ENCODE measurements at places on chromosomes 16 and 17. TPM values are rescaled to one million over a fixed set of nuclear protein-coding genes. Genes with fewer than 3 reads are reported as not detected.

DNA sequence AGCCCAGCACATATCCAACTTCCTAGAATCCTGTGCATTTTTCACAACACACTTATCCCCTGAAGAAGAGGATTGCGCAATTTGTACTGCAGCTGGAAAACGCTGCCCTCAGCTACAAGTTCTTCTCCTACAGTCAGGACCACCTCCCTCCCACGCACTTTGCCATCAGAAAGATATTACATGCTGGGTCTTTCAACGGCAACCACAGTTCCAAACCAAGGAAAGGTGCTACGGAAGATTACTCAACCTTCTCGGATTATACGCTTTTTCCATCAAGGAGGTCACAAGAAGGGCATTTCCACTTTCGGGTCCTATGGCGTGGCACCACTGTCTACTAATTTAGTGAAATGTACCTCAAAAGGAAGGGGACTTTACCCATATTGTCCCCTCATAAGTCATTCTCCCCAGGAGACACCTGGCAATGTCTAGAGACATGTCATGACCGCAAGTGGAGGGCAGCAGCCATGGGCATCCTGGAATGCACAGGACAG, 35.2 kb downstream of the USP7 start:
- no peak overlapping the region for H3K4me3 ChIP-seq
- H3K27me3 ChIP-seq: no peaks in the 10 kb centered on the region
- no peaks in the 10 kb centered on the region for H3K4me1 ChIP-seq
- no peak for DNase-seq

DNA sequence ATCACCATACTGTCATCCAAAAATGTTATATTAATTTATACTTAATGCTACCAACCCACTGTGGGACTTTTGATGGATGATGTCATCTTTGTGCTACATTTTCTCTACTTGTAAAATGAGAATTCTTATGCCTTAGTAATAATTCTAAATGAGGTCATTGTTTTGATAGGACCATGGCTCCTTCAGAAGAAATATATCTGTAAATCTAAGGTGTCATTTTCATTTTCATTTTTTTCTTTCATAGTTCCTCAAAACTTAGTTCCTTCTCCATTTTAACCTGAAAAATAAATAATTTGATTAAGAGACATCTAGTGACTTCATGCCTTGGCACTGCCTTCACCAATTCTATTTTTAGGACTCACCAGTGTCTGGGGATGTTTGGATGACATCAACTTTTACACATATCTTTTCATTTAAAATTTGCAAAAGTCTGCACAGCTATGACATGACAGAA, 48.7 kb downstream of the GPRC5B start:
- H3K4me1 ChIP-seq: peaks cover 10% of the 10 kb centered on the region
- no peaks in the 10 kb centered on the region for H3K36me3 ChIP-seq
- H3K27me3 ChIP-seq: no peaks in the 10 kb centered on the region
- no peak overlapping the region for H3K4me3 ChIP-seq
- DNase-seq: no peak

GRCh38 chr16:57603115-57604024, 25.1 kb upstream of the ADGRG1 start:
- peak; percentile 10 for DNase-seq
- no peaks in the 10 kb centered on the region for H3K4me1 ChIP-seq
- no peak overlapping the region for H3K4me3 ChIP-seq
- no peaks in the 10 kb centered on the region for H3K36me3 ChIP-seq
- peaks cover 23% of the 10 kb centered on the region for H3K27me3 ChIP-seq
- no peak overlapping the region for H3K27ac ChIP-seq

GRCh38 chr16:20216591-20217217, 110.6 kb downstream of the GP2 start:
- no peaks in the 10 kb centered on the region for H3K36me3 ChIP-seq
- no peaks in the 10 kb centered on the region for H3K27me3 ChIP-seq
- no peak overlapping the region for H3K4me3 ChIP-seq
- H3K27ac ChIP-seq: no peak overlapping the region
- no peaks in the 10 kb centered on the region for H3K4me1 ChIP-seq

DNA sequence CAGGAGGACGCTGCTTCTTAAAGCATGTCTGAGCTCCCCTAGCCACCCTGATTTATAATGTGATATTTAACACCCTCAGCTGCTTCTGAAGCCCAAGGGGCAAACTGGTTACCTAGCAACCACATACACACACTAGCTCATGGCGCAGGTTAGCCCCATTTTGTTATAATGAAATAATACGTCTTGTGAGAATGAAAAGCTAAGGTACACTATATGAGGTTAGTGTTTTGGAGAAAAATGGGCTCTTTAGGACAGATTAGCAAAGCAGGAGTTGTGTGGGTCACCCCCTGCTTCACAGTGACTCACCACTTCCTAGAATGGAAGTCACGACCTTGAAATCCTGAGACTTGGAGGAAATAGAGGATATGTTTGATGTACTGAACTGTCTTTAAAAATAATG, 404.8 kb upstream of the HSBP1 start:
- H3K27ac ChIP-seq: peak overlapping the region; percentile 70
- H3K4me1 ChIP-seq: peaks cover 23% of the 10 kb centered on the region
- H3K4me3 ChIP-seq: no peak overlapping the region
- H3K36me3 ChIP-seq: no peaks in the 10 kb centered on the region
- peak; percentile 86 for DNase-seq

GRCh38 chr16:50744881-50745280, 3.0 kb downstream of the CYLD start:
- H3K4me1 ChIP-seq: peaks cover 36% of the 10 kb centered on the region
- peaks cover 13% of the 10 kb centered on the region for H3K36me3 ChIP-seq
- no peaks in the 10 kb centered on the region for H3K27me3 ChIP-seq
- H3K4me3 ChIP-seq: no peak overlapping the region
- no peak for DNase-seq
- peak overlapping the region; percentile 33 for H3K27ac ChIP-seq

DNA sequence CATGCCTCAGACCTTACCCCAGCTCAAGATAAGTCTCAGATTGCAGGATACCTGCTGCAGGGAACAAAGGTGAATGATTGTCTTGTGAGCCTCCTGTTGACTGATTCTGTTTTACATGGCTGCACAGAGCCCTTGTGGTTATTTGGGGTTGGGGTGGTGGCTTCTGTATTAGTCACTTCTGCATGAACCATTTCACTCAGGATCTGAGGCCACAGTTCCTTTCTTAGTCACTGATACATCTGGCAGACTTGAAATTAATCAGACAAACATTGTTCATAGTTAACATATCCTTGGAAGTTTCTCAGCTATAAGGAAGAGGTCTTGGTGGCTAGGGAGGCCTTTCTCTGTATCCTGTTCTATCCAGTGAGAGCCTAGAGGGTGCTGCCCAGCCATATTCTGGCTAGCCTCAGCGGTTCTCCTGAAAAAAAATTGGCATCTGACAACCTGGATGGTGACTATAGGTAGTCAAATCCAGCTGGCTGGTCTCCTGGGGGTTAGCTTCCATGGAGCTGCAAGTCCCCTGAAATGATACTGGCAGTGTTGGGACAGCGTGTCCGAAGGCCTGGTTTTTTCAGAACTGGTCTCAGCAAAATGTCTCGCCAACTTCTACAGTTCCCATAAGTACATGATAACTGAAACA, 8.4 kb upstream of the PLK1 start:
- peaks cover 12% of the 10 kb centered on the region for H3K4me1 ChIP-seq
- DNase-seq: peak; percentile 83
- H3K27me3 ChIP-seq: no peaks in the 10 kb centered on the region
- no peak overlapping the region for H3K4me3 ChIP-seq

Gene KRTAP9-8
- not detected for total RNA-seq

Gene ZP2
- not detected for total RNA-seq

Gene RSPRY1
- 51.6 TPM for total RNA-seq

GRCh38 chr16:54033747-54034146, 252.8 kb downstream of the IRX3 start:
- DNase-seq: no peak
- no peak overlapping the region for H3K4me3 ChIP-seq
- no peak overlapping the region for H3K27ac ChIP-seq

Gene CTRL
- 0.59 TPM for total RNA-seq

Gene FBXO47
- total RNA-seq: not detected

DNA sequence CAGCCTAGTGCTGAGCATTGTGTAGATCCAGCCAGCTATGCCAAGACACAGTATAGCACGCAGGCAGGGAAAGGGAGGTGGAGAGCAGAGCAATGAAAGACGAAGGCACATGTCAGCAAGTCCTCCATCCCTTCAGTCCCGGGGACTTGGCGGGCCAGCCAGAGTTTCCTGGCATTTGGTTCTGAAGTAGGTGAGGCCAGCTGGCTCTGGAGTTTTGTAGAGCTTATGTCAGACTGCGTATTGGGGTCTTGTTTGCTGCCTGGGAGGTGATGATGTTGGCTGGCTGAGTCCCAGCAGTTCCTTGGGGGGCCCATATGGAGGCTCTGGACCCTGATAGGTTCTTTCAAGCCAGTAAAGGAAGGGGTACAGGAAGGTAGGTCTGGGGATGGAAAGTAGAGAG, 55.7 kb upstream of the AKTIP start:
- H3K36me3 ChIP-seq: no peaks in the 10 kb centered on the region
- H3K27me3 ChIP-seq: no peaks in the 10 kb centered on the region
- no peak for DNase-seq
- H3K4me1 ChIP-seq: no peaks in the 10 kb centered on the region

Gene GCGR
- not detected for total RNA-seq

- peak overlapping the region; percentile 62 for H3K27ac ChIP-seq
- peaks cover 15% of the 10 kb centered on the region for H3K4me1 ChIP-seq
- no peaks in the 10 kb centered on the region for H3K36me3 ChIP-seq
- peak; percentile 86 for DNase-seq
These were observed 28.8 kb downstream of the DYNLRB2 start for GRCh38 chr16:80569440-80570105.

DNA sequence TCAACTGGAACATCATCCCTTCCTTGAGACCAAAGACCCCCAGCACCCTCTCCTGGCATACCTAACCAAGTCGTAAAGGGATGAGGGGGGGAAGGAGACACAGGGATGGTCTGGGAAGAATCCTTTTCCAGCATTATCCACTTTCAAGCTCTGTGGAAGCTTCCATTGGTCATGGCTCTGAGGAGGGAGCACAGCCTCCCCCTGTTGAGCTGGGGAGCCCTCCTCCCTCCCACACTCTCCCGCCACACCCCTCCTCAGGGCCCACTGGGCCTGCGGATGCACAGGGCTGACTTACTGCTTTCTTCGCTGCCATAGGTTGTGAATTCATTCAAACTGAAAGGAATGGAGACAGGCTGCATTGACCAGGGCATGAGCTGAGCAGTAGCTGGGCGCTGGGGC, 12.4 kb downstream of the CSF3 start:
- no peaks in the 10 kb centered on the region for H3K27me3 ChIP-seq
- peak; percentile 44 for DNase-seq
- peaks cover 52% of the 10 kb centered on the region for H3K36me3 ChIP-seq
- H3K27ac ChIP-seq: no peak overlapping the region
- H3K4me3 ChIP-seq: no peak overlapping the region
- H3K4me1 ChIP-seq: peaks cover 4% of the 10 kb centered on the region

- H3K4me3 ChIP-seq: no peak overlapping the region
- peak; percentile 42 for DNase-seq
- no peaks in the 10 kb centered on the region for H3K4me1 ChIP-seq
- H3K27me3 ChIP-seq: no peaks in the 10 kb centered on the region
- H3K27ac ChIP-seq: no peak overlapping the region
These were observed 54.2 kb downstream of the BEAN1 start for GRCh38 chr16:66481081-66481942.

DNA sequence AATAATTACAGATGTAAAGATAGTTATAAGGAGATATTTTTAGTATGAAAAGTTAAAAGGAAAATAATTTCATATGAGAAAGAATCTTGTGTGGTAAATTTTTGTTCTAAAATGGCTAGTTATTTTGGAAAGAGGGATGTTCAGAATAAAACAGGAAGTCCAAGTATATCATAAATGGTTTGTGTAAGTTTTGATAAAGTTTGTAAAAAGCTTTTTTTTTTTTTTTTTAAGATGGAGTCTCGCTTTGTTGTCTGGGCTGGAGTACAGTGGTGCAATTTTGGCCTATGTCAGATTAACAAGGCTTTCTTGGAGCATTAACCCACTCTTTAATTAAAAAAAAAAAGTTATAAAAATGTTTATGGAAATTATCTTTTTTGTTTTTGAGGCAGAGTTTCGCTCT, 8.2 kb upstream of the CDK10 start:
- no peaks in the 10 kb centered on the region for H3K27me3 ChIP-seq
- no peak for DNase-seq
- no peak overlapping the region for H3K4me3 ChIP-seq
- H3K4me1 ChIP-seq: no peaks in the 10 kb centered on the region

Gene CCL8
- 0.36 TPM for total RNA-seq

GRCh38 chr17:44900894-44901293, 1.6 kb upstream of the EFTUD2 start:
- no peak overlapping the region for H3K4me3 ChIP-seq
- no peaks in the 10 kb centered on the region for H3K27me3 ChIP-seq
- peaks cover 42% of the 10 kb centered on the region for H3K4me1 ChIP-seq
- peaks cover 2% of the 10 kb centered on the region for H3K36me3 ChIP-seq
- H3K27ac ChIP-seq: peak overlapping the region; percentile 99

Gene CES3
- not detected for total RNA-seq

Gene SCNN1G
- total RNA-seq: not detected

Gene MT3
- not detected for total RNA-seq

Gene ASGR1
- 0.88 TPM for total RNA-seq

DNA sequence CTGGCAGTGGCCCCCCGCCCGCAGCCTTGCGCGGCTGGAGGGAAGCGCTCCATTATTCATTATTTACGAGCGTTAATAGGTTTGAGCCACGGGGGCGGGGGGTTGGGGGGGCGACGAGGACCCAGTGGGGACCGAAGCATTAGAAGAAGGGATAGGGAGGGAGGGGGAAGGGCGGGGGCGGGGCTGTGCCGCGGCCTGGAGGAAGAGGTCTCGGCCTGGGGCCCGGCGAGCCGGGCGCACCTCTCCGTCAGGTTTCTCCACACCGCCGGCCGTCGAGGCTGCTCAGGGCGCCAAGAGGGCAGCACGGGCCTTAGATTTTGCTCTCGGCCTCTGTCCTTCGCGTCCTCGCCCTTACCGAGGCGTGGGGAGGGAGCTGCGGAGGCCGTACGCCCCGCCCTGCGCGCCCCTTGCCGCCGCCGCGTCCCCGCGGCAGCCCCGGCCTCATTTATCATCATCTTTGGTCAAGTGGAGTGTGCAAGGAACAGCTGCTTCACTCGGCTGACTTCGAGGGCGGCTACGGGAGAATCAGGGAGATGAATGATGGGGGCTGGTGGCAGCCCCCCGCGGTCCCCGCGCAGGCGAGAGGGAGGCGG, 54.2 kb downstream of the SREBF1 start:
- peaks cover 22% of the 10 kb centered on the region for H3K4me1 ChIP-seq
- no peaks in the 10 kb centered on the region for H3K27me3 ChIP-seq
- no peak overlapping the region for H3K27ac ChIP-seq
- DNase-seq: no peak
- H3K36me3 ChIP-seq: no peaks in the 10 kb centered on the region
- H3K4me3 ChIP-seq: peak overlapping the region; percentile 67

- H3K36me3 ChIP-seq: no peaks in the 10 kb centered on the region
- H3K4me3 ChIP-seq: no peak overlapping the region
- H3K4me1 ChIP-seq: no peaks in the 10 kb centered on the region
- no peak overlapping the region for H3K27ac ChIP-seq
- DNase-seq: peak; percentile 81
These were observed 14.4 kb upstream of the CDIPT start for GRCh38 chr16:29877266-29877961.

Gene HSPB9
- total RNA-seq: not detected

Gene KRTAP2-1
- not detected for total RNA-seq

- no peaks in the 10 kb centered on the region for H3K36me3 ChIP-seq
- no peak overlapping the region for H3K27ac ChIP-seq
- DNase-seq: peak; percentile 96
- H3K4me1 ChIP-seq: peaks cover 23% of the 10 kb centered on the region
These were observed 21.3 kb downstream of the ZNF423 start for GRCh38 chr16:49834531-49835151.

Gene DRC3
- total RNA-seq: 2.9 TPM

All from osteoblast (primary cell).